ENCODE measurements at places on chromosomes 13 and 19.
A peak's percentile ranks its signal among the peaks of the same experiment; 100 is the strongest.

DNA sequence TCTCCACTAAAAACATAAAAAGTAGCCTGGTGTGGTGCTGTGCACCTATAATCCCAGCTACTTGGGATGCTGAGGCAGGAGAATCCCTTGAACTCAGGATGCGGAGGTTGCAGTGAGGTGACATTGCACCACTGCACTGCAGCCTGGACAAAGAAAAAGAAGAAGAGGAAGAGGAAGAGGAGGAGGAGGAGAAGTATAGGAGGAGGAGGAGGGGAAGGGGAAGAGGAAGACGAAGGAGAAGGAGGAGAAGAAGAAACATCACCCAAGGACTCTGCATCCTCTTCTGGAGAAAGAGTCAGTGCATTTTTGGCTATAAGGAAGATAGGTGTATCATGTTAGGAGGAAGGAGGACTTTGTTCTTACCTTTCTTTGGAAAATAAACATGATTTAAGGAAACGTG is 13.0 kb upstream of the FPR3 start:
- no peak for DNase-seq

- no peak for DNase-seq
These were observed 16.8 kb upstream of the KCTD15 start for GRCh38 chr19:33779849-33780248.

- DNase-seq = no peak
These were observed 441.4 kb downstream of the SLITRK5 start for GRCh38 chr13:88112526-88112925.

DNA sequence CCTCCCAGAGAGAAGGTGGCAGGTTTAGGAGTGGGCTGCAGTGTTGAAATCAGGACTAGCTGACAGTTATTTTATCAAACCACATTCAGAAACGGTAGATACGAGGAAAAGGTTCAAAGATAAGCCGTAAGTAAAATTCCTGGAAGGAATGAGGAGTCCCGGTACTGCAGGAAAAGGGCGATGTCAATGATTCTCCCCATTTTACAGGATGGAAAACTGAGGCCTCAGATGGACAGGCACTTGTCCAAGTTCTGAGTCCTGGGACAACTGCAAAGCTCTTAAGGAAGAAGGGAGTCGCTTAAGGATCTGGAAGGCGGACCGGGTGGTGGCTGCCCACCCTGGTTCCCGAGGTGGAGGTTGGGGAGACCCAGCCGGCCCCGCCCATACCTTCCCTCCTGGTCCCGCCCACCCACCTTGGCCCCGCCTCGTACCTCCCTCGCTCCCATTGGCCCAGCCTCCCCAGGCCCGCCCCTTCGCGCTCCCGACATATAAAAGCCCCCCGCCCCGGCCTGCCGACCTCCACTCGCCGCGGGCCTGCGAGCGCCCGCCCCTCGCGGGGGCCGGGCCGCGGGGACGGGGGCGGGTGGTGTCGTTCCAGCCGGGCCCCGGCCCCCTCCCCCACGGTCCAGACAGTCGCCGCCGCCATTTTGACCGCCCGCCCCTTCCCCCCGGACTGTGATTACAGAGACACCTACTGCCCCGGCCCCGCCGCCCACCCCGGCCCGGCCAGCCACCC is 603 bp downstream of the RFX1 start:
- peak; percentile 96 for DNase-seq

GRCh38 chr19:42465827-42466280 is 23.1 kb upstream of the CXCL17 start:
- no peak for DNase-seq

DNA sequence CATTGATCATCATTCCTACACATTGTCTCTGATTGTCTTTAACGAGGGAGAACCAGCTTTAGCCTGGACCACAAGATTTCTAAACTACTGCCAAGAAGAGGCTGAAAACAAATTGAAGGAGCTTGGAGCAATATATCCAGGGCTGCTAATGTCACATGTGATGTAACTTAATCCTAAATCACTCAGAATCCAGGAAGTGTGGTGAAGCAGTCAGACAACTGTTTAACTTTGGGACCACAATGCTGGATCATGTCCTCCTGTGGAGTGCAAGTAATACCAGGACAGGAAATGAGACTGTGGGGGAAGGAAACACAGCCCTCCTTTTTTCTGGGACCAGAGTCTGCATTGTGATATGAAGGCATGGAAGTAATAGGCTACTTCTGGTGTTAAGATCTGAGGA is 430.2 kb downstream of the KCTD12 start:
- DNase-seq = no peak

DNA sequence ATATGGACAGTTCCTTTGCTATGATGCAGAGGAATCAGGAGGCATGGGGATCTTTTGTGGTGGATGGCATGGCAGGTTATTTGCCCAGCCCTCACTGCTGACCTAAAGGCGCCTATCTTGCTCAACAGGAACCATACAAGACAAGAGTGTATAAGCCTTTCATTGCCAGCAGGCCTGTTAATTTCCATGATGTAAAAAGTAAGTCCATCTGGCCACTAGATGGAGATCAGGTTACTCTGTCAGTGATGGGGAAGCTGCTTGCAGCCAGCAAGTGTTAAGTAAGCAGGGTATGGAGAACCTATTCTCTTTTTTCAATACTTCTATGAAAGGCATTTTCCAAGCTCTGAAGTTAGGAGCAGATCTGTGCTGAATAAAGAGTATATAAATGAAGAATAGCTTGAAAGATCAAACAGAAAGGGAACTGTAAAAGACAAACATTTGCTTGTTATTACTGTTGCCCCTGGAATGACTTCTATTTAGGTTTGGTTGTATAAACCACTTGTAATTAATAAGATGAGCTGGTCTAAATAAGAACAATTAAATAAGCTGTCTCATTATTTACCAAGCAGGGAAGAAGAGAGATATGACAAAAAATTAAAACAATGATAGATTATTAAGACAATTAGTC is 210.9 kb downstream of the RGCC start:
- peak; percentile 65 for DNase-seq

GRCh38 chr13:94345374-94346195 is 133.9 kb downstream of the DCT start:
- peak; percentile 61 for DNase-seq

DNA sequence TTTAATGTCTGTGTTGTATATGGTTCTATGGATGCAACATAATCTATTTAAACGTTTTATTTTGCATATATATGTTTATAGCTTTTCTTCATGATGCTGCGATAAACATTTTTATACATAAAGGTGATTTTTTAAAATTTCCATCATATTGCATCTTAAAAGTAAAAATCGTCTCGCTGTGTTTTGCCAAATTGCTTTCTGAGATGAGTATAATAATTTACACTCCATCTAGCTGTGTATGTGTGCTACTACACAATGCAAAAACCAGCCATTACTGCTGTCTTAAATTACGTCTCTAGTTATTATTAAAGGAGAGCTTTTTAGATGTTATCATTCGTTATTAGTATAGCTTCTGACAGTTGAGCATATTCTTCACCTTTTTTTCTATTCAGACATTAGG is 37.2 kb downstream of the METTL21C start:
- DNase-seq = no peak

DNA sequence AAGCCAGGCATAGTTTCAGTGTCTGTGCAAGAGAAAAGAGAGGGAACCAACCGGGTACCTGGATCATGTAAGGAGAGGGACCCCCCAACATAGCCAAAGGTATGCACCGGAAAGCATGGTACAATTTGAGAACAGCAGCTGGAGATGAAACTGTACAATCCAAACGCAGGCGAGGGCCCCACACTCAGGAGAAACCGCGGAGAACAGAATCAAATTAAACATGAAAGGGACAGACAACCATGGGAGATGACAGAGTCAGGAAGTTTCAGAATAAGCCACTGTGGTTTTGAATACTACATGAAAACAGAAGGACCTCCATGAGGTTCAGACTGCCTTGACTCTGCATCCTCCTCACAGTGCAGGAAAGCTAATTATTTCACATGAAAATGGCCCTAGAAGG is 62.9 kb upstream of the SPATA13 start:
- DNase-seq = peak; percentile 5

DNA sequence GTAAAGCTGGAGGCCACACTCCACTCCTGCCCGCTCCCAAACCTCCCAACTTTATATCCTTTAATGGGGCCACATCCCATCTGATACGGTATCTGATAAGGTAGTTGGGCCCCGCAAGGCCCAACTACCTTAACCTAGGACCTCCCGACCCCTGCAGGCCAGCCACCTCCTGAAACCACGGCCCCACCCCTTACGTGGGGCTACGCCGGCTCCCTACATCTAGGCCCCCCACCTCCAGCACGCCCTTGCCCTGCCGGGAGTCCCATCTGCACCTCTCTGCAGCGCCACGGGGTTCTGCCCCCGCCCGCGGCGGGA is 2.2 kb downstream of the IGFLR1 start:
- DNase-seq = no peak

DNA sequence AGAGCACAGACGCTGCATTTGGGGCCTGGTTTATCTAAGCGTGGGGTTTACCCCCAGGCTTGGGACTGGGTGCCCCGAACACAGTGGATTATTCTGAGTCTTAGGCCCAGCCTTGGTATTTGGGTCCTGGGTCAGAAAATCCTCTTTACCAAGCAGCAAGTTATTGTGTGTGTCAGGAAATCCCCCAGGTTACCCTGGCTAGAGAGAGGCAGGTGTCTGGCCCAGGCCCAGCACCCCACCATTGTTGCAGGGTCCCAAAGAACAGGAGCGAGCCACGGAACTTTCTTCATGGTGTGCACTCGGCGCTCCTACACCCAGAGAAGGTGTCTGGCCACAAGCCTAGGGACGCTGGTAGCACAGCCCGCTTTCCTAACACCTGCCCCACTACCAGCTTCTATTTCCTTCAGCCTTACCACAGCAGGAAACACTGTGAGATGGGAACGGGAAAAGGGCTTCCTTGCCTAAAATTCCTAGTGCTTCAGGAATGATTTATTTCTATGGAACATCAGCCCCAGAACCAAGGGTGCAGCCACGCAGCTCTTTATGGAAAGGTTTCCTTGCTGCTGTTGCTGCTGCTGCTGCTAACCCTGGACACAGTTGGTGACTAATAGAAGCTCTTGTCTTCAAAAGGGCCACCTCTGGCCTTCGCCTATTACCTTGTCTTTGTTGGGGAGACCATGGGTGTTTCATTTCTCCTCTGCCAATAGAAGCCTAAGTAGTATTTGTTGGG is 7.4 kb upstream of the CDX2 start:
- no peak for DNase-seq

GRCh38 chr19:8585894-8586750 is 8.9 kb upstream of the MYO1F start:
- peak; percentile 72 for DNase-seq

- DNase-seq = no peak
These were observed 41.8 kb downstream of the MBD3L2B start for GRCh38 chr19:6979399-6979798.

- DNase-seq = peak; percentile 65
These were observed 50.6 kb upstream of the UQCRFS1 start for GRCh38 chr19:29263305-29264135.

DNA sequence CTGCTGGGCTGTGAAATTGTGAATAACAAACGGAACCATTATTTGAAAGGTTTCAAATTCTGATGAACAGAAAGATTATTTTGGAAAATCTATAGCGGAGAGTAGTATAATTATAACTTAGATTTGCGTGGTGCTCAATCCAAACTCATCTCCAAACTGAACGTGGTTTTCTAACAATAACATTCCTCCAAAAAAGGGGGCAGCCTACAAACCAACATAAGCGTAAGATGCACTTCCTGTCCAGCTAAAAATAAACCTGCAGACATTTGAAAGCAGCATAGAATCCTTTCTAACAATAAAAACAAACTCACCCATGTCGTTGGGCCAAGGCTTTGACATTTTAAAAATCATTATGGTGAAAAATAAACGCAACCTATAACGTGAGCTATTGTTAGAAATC is 178.4 kb downstream of the COL4A1 start:
- DNase-seq = no peak

DNA sequence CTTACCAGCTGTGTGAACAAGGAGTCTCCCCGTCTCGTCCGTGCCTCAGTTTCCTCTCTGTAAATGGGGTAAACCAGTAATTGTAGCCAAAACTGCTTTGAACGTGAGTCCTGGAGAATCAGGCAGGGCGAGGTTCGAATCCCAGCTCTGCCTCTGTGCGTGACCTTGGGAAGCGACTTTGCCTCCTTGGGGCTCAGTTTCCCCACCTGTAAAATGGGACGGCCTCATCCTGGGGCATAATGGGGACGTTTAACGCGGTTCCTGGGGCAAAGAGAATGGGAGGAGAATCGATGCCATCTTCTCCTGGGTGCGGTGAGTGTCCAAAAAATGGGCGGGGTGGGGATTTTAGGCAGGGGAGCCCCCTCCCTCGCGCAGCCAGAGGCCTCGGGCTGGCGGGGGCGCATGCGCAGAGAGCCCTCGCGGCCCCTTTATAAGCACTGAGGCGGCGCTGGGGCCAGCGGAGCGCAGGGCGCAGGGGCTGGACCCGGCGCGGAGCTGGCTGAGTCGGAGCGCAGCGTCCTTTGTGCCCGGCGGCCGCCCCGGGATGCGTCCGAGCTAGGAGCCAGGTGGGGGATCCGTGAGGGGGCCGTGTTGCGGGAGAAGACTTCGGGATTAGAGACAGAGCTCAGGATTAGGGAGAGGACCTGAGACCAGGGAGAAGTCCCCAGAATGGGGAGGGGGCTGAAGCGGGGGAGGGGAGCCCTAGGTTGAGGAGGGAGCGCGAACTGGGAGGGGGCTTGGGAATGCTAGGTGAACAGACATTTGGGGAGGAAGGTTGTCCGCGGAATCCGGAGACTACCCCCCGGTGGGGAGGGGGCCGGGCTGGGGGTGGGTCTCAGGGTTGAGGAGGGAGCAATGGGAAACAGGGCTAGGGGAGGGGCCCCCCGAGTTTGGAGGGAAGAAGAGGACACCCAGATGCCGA is at the start of gene NCAN:
Gene NCAN, plus strand, starts transcription at position 460 of the 922 bp plus-strand sequence. CDS start 4,996 bp downstream, outside the sequence.
- DNase-seq = no peak

Data from CD4-positive, alpha-beta T cell treated with Interleukin-17A for 1 hour (primary cell).